CD4-positive, alpha-beta T cell treated with Interleukin-21 for 1 hour (primary cell): ENCODE measurements at places on chromosomes 6 and 20.

DNA sequence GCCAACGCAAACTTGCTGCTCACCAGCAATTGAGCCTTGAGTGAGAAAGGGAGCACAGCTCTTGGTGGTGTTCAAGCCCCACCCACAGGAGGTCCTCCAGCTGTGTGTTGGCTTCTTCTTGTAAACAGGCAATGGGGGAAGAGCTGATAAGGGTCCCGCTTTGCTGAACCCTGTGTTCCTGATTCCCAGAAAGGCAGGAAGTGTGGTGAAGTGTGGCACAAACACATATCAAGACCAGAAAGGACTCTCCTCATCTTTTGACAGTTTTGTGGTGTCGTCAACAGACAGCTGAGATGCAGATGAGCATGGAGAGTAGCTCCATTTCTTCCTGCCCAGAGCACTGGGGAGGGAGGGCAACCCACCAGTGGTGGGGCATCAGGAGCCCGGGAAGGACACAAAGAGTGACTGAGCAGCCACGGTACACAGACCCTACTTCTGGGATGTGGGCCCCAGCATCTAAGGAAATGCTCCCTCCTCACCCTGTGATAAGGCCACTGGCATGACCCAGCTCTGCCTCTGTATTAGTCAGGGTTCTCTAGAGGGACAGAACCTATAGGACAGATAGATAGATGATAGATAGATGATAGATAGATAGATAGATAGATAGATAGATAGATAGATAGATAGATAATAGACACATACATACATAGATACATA lies 188.9 kb upstream of the TAB2 start:
- DNase-seq: peak; percentile 50

GRCh38 chr6:56050530-56051201 lies 175.3 kb upstream of the BMP5 start:
- DNase-seq: no peak

- no peak for DNase-seq
Observed at GRCh38 chr6:25635886-25636317, 16.1 kb upstream of the SCGN start.

DNA sequence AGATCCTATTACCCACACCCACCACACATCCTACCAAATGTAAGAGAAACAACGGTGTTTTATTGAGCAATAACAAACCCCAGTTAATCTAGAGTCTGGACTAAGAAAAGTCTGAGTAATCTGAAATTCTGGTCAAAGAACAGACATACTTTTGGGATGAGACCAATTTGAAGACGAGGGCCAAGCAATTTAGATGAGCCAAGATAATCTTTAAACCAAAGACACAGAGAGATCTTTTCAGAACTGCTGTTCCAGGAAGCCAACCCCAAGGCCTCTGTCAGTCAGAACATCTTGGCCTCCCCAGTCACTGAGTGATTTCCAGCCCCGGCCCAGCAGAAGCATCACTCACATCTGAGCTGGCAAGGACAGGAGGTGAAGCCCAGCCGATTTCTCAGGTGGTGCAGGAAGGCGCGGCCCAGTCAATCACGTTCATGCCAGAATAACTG lies 118.5 kb upstream of the SYNDIG1 start:
- no peak for DNase-seq

GRCh38 chr6:90386399-90387382 lies 90.0 kb upstream of the BACH2 start:
- DNase-seq: no peak

- DNase-seq: no peak
Observed at GRCh38 chr6:21533678-21534077, 59.9 kb upstream of the SOX4 start.

GRCh38 chr6:116463301-116463700 lies 2.1 kb downstream of the CALHM6 start:
- no peak for DNase-seq

DNA sequence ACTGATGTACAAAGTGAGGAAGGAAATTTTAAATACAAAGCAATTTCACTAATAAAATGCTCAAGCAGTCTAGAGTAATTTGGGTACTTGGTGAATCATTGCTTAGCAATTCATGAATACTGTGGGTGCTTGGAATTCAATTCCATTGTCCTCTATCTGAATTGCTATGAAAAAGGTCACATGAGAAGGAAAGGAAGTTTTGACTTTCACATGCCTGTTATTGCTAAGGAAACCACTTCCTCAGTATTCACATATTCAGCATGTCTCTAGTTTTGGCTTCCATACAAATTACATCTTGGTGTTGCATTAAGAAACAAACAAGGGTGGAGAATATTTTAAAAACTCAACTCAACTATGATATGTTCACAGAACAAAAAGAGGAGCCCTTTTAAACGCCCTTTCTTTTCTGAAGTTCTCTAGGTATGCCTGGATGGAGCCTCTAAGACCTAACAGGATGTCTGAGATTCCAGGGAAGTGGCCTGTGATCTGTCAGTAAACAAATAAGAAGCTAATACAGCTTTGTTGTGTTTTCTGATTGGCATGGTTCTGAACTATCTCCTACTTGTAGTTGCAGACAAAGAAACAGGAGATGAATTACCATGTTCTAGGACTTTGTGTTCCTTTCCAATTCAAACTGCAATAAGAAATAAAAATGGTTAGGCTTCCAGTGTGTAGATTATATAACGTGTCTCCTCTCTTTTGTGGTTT lies 190.4 kb downstream of the OGFRL1 start:
- no peak for DNase-seq

DNA sequence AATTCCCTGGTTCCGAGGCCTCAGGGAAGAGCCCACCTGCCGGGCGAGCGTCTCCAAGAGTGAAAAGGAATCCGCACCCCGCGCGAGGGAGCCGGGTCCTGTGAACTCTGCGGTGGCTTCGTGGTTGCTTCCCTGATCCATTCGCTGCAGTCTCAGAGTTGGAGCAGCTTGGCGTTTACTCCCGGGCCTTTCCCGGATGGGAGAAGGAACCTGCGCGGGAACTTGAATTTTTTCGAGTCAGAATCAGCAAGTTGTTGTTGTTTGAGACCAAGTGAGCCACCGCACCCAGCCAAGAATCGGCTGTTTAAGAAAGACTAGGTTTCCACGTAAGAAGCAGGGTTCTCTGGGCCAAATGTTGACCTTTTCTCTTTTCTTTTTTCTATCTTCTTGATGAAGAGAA lies 12.9 kb downstream of the PRSS16 start:
- no peak for DNase-seq

- DNase-seq: no peak
Observed at GRCh38 chr6:128532827-128533226, 12.4 kb upstream of the PTPRK start.

- DNase-seq: no peak
Observed at GRCh38 chr20:25148982-25149846, 46.3 kb upstream of the ENTPD6 start.

GRCh38 chr6:119880840-119881239 lies 531.3 kb upstream of the MAN1A1 start:
- no peak for DNase-seq

DNA sequence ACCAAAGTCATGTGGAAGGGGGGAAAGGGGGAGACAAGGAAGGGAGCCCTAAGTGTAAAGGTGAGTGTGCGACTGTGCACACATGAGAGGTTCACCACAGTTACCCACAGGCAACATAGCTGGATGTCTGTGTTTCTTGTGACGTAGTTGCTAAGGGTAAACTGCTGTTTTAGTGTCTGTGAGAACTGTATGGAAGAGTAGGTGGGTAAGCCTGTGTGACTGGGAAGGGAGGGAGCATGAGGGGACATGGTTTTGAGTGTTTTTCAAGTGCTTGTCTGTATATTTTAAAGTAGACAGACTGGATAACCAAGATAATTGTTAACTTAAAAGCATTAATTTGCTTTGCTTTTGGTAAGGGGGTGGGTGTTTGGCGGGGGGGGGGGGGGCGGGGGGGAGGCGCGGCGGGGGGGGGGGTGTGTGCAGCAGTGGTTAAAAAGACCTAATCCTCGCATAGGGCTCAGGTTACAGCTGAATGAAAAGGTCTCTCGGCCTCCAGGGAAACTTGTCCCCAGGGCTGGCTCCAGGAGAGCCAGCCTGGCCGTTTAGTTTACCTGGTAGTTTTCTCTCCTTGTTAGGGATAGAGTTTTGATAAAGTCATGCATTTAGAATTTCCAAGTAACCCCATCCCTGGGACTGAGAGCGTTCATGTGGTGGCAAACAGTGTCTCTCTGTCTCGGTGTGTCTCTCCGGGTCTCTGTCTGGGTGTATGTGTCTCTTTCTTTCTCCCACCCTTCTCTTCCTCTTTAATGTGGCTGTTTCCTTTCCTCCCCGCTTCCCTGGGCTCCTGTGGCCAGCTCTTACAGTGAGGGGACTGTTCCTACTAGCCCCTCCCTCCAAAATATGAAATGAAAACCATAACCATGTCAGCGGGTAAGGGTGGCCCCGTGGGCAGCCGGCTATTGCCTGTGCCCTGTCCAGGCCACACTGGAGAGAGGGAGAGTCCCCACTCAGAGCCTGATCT lies 3.4 kb downstream of the SCUBE3 start:
- DNase-seq: no peak

GRCh38 chr6:109313139-109313538 lies 69.1 kb downstream of the CD164 start:
- no peak for DNase-seq

DNA sequence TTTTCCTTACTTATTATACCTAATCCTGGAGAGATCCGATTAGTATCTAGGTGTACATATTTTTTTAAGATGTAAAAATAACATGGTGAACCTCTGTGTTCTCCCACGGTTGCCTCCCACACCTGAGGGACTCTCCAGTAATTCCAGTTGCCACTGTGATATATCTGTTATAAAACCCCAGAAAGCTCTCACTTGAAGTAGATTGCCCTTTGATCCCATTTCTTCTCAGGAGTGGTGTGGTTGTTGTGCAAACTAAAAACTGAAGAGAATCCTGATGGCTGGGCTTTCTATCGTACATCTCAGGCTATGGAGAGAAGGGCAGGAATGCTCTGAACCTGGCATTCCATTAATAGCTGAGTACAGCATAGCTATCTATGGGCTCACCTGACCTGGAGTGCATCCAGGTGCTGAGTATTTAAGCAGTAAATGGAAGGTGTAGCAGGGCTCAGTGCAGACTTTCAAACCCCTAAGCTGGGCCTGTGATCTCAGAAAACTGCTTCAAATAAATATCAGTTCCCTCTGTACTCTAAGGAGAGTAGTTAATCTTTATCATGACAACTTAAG lies 41.0 kb downstream of the VGLL2 start:
- no peak for DNase-seq

GRCh38 chr6:113301651-113302050 lies 555.5 kb upstream of the MARCKS start:
- DNase-seq: no peak

DNA sequence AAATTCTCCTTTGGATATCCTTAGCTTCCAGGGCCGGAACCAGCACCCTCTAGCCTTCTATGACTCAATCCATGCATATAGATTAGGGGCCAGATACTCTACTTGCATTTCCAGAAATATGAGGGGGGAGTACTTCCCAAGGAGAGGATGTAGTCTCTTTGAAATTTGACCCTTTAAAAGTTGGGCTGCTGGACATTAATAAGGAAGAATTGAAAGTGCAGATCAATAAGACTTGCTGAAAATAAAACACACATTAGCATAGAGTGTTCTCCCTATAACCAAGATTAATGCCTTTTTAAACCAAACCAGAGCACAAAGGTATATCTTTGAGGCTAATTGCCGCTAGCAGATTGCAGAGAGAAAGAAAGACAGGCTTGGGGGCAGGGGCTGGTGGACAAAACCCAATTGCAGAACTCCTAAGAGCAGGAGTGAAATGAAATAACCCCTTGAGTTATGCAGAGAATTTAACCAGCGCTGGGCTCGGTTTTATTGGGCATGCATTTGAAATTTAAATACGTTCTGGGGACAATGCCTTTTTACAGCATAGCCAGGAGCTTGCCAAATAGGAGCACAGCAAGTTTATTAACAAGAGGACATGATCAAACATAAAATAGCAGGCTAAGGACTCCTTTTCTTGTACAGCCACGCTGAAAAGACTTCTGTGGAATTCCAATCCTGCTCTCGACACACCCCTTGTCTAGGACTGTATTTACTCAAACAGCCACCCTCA lies 108.2 kb upstream of the SALL4 start:
- no peak for DNase-seq

- no peak for DNase-seq
Observed at GRCh38 chr6:70398783-70399728, 14.3 kb upstream of the FAM135A start.

DNA sequence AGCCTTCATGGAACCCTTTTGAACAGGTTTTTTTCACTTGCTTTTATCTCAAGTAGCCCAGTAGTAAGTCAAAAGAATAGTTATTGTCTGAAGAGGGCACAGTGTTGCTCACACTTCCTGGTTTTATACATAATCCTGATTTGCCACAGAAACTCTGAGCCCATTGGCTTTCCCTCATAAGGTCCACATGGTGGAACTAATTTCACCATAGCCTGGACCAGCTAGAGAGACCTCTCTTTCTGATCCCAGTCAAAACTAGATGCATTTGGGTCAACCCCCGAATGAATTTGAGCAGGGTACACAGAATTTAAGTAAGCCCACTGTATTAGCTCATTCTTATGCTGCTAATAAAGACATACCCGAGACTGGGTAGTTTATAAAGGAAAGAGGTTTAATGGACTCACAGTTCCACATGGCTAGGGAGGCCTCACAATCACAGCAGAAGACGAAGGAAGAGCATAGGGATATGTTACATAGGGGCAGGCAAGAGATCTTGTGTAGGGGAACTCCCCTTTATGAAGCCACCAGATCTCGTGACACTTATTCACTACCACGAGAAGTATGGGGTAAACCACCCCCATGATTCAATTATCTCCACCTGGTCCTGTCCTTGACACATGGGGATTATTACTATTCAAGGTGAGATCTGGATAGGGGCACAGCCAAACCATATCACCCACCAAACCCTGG lies 6.2 kb downstream of the RWDD2A start:
- DNase-seq: no peak

DNA sequence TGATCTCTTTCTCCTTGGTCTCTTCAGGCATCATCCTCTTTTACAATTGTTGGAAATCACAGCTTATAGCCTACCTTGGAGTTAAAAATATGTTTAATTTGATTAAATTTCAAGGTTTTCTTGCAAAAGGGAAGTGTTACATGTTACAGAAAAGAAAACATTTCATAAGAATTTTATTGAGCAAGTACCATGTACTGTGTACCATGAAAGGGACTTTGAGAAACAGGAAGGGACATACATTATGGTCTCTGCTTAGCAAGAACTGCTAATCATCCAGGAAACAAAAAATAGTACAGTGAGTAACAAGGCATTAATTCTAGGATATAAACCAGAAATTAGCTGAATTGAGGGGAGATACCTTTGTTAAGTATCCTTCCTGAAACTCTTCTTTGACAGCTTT lies 145.3 kb upstream of the SPACA1 start:
- no peak for DNase-seq

DNA sequence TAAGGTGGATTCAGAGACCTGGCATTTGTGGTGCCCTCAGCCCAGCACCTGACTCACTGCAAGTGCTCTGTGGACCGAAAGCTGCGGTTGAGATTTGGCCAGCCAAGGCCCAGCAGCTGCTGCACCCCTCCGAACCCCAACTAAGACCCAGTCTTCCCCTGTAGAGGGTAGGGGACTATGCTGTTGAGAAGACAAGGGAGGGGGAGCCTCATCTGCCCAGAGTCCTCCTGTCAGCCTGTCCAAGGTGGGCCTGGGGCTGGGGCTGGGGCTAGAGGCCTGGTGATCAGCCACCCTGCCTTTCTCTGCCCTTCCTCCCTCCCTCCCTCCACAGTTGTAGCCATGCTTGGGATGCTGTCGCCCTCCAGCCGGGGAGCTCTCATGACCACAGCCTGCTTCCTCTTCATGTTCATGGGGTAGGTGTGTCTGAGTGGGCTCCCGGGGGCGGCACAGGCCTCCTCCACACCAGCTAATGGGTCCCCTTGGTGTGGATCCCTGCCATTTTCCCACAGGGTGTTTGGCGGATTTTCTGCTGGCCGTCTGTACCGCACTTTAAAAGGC lies 40.9 kb downstream of the TM9SF4 start:
- no peak for DNase-seq

GRCh38 chr6:277746-278145 lies 14.5 kb upstream of the DUSP22 start:
- DNase-seq: no peak
